ENCODE measurements at places on chromosomes 7 and 10.
A peak's percentile ranks its signal among the peaks of the same experiment; 100 is the strongest.

- DNase-seq: peak; percentile 78
Measured at GRCh38 chr7:46908770-46909169, 673.1 kb downstream of the TNS3 start.

- no peak for DNase-seq
Measured at GRCh38 chr10:124722798-124723783, 21.1 kb downstream of the FAM53B start.

DNA sequence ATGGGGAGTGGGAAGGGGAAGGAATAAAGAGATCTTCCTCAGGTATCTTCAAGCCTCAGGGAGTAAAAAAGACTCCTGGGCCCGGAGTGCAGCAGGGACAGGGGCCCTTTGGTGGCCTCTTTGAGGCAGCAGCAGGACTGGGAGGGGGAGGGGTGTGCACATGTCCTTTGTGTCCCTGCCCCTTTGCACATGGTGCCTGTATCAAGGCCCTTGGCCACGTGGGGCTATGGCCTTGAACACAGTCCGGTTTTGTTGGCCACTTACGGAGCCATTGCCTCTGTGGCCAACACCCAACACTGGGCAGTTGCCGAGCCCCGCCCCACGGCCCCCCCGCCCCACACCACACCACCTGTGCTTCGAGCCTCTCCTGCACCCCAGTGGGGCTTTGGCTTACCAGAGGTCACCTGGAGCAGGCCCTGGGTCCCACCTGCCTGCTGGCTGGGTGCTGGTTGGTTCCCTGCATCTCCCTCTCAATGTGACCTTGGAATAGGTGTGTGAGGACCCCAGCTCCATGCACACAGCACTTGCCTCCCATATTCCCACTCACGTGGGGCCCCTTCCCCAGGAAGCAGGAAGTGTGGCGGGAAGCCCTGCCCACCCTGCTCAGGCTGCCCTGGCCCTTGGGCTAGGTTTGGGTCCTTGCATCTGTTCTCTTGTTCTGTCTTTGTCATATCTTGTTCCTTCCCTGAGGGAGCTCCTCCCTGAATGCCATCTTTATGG, 5.4 kb downstream of the SAP25 start:
- DNase-seq: no peak

DNA sequence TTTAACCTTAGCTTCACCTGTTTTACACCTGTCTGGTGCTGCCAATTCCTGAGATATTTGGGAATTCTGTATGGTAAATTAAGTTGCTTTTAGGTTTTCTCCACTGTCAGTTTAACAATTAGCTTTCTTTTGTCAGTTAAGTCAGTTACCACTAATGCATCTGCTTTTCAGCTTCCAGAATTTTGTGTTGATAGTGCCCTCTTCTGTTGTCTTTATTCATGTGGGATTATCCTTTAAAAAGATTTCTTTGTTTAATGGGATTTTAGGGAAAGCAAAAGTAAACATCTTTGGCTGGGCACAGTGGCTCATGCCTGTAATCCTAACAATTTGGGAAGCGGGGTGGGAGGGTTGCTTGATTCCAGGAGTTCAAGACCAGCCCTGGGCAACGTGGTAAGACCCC, 8.1 kb downstream of the TFAM start:
- DNase-seq: no peak

DNA sequence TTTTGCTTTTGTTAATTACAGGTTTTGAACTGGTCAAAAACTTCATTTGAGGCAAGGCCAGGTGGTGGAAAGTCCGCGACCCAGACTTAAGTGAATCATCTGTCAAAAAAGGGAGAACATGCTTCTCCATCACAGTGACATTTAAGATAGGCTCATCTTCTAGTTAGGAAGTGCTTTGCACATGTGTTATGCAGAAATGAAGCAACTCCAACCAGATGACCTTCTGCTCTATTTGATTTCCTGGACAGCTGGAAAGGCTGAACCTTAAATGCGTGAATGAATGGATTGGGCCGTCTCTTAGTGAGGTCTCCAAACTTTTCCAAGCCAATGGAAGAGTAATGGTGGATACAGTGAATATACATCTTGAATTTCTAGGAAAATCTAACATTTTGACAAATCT, 101.6 kb upstream of the FAM13C start:
- DNase-seq: no peak

Data from fibroblast of skin of left biceps (primary cell).